Natural killer cell treated with Interleukin-12 subunit alpha and Interleukin-12 subunit beta and Interleukin-15 and Interleukin-18, amount 100 ng/mL, for 72 hours (primary cell): ENCODE measurements at places on chromosomes 16 and 17.

DNA sequence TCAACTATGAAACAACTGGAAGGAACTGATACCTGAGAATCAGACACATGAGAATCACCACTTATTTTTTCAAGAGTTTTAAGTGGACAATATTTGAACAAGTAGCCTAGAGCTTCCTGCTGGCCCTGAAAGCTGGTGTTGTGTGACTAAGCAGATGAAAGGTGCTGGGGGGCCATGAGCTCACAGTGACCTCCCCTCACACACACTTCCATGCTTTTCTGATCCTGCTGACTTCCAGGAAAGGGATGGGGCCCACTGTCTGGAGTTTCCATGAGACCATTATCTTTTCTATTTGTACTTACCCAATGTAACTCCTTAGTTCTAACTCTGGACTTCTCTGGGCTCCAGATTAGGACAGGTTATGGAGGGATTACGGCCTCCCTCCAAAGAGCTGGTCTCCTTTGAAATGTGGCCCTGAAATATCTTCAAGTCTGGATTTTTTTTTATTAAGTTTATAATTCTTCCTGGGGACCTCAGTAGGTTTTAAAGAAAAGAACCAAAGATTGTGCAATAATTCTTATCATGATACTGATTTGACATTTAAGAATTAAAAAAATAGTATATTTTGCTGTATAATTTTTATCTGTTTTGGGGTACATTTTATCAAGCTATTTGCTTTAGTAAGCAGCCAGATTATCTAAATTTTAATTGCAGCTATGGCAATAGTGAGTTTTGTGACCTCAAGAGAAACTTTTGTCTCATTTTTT, 4.9 kb downstream of the CAPNS2 start:
- no peak for DNase-seq

GRCh38 chr17:44595216-44595775, 38.0 kb downstream of the FZD2 start:
- DNase-seq = no peak

- no peak for DNase-seq
These were observed 1.1 kb downstream of the KIF1C start for GRCh38 chr17:4998732-4999429.

DNA sequence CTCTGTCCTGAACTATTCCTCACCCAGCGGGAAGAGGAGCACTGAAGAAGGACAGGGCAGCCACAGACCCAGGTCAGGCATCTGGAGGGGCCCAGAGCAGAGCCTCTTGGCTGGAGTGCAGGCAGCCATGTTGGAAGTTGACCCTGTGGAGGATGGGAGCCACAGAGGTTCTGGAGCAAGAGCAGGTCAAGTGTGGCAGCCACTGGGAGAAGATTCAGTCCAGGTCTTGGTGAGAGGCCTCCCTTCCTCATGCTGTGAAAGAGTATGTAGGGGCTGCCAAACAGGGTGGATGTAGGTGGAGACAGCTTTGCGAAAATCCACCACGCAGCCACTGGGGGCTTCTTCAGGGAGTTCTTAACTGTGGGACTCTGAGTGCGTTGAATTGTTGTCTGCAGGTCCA, 590 bp upstream of the CD79B start:
- DNase-seq = no peak

- DNase-seq = no peak
These were observed 33.2 kb downstream of the SPACA3 start for GRCh38 chr17:33024688-33025486.

- DNase-seq = no peak
These were observed 160.0 kb downstream of the MAP2K6 start for GRCh38 chr17:69574257-69575197.

- DNase-seq = peak; percentile 77
These were observed 2.0 kb downstream of the CBX4 start for GRCh38 chr17:79836972-79837887.

GRCh38 chr16:81181013-81181720, 57.3 kb upstream of the BCO1 start:
- DNase-seq = no peak

GRCh38 chr17:8492121-8492520, 56.4 kb downstream of the NDEL1 start:
- no peak for DNase-seq

DNA sequence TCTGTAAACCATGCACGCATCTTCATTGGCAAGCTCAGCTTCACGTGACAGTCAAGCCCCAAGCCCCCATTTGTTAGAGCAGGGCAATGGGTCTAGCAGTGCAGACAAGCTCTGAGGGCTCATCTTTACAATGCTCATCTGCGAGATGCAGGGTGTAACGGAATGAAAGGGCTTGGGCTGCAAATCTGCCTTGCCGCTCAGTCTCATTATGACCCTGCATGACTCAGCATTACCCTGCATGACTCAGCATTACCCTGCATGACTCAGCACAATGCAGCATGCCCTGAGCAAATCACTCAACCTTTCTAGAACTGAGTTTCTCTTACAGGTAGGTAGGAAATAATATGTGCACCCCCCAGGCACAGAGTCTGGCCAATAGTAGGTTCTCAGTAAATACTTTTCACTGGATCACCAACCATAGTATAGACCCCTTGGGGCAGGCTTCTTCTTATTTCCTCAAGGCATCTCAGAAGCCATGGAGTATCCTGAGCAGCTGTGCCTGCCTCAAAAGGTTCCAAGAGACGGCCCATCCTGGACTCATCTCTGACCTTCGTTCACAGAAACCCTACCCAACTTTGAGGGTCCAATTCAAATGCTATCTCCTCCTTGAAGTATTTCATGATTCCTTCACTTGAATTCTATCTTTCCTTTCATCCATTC, 391.3 kb upstream of the CDH5 start:
- DNase-seq = no peak

DNA sequence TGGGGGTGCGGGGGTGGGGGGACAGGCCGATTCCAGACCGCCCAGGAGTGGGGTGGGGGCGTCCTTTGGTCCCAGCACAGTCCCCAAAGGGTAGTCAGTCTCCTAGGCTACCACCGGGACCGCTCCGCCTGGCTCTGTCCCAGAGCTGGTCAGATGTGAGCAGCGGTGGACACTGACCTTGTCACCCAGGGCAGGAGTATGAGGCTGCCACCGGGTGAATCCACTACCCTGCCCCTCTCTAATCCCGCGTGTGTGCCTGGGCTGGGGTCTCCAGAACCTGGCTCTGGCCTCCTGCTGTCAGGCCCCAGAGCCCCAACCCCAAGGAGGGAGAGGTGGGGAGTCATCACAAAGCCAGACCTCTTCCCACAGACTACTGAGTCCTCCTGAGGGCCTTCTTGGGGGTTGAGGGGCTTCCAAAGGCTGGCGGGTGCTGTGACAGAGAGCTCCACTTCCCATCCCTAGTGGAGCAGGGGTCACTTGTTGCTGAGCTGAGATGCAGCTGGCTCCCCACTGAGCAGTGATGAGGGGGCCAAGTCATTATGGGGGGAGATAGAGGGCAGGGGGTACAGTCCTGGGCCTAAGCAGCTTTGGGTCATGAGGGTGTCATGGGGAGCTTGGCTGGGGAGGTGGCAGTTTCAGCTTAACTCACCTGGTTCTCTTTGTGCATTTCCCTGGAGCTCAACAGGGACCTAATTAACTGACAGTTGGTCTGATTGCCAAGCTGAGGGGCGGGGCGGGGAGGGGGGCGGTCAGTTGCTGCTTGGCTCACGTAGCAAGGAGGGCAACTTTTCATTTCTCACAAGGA, 1.2 kb downstream of the PPP1R1B start:
- DNase-seq = no peak

DNA sequence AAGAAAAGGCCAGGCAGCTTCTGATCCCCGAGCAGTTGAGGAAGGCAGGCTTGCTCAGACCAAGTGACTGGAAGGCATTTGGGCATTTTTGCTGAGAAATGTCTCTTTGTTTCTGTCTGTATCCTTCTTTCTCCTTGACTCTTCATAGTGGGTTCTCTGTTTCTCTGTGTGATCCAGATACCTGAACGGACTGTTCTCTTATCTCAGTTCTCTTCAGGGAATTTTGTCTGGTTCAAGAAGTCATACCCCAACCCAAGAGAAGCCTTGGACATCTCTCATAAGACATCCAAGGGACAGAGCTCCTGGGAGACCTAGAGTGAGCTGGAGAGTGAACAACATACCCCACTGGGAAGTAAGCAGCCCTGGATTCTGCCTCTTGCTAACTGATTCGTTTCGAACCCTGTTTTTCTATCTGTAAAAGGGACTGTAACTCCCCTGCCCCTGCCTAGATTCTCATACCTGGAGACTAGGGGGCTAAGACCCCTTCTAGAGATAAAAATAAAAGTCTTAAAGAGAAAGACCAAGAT, 541 bp downstream of the CCL3 start:
- DNase-seq = no peak

GRCh38 chr17:55717898-55718735, 4.5 kb downstream of the TMEM100 start:
- DNase-seq = peak; percentile 63

DNA sequence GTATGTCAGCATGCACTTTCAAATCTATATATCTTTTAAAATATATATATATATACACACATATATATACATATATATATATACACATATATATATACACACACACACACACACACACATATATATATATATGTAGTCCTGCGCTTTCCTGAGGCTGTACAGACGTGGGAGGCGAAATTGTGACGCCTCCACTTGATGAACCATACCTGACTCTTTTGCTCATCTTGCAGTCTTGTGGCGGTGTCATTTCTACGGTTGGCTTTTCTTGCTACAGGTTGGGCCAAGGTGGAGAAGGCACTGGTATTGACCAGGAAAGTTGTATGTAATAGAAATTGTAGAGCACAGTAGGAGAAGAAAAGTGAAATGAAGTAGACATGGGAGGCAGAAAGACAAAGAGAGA, 88.2 kb downstream of the RBFOX1 start:
- DNase-seq = no peak

- DNase-seq = no peak
These were observed 528 bp downstream of the HAGHL start for GRCh38 chr16:727291-727977.

DNA sequence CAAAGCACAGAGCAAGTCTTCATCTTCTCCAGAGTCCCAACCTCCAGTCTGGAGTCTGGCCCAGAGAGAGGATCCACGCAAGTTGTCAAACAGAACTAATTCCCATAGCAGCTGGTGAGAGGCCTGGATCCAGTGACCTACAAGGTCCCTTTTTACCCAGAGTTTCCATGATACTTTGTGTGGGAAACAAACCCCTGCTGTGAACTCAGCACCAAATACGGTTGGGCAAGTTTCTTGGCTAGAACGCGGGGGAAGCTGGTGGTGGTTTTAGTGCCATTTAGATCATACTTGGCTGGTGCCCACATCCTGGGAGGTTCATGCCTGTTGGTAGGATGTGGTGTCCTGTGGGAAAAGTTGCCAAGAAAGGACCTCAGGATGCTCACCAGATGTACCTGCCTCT, 18.1 kb downstream of the TMC7 start:
- no peak for DNase-seq

DNA sequence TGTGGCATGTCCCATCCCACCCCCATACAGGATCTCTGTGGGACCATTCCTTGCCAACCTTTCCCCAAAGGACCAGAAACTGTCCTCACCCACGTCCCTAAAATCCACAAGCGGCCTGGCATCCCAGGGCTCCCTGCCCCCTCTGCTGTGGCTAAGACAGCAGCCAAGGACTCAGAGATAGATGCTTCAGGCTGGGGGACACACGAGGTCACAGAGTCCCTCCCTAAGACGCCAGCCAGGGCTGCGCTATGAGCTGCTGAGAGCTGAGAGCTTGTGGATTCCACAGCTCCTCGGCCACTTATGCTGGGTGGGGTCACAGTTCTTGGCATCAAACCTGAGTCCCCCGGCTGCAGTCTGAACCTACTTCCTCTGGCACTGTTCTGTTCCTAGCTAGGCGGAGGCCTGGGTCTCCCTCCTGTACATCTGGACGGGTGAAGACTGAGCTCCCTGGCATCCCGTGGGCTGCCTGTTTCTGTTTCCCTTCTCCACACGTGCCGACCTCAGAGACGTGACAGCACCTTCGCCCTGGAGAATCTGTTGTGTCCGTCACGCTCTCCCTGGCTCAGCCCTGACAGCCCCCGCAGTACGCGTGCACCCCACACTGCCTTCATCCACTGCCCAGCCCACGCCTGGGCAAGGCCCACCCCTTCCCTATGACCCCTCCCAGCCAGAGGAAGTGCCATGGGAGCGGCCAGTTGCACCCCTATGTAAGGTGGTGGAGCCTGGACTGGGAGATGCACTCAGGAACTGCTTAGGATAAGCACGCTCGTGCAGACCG, 61.2 kb downstream of the ENGASE start:
- DNase-seq = no peak

DNA sequence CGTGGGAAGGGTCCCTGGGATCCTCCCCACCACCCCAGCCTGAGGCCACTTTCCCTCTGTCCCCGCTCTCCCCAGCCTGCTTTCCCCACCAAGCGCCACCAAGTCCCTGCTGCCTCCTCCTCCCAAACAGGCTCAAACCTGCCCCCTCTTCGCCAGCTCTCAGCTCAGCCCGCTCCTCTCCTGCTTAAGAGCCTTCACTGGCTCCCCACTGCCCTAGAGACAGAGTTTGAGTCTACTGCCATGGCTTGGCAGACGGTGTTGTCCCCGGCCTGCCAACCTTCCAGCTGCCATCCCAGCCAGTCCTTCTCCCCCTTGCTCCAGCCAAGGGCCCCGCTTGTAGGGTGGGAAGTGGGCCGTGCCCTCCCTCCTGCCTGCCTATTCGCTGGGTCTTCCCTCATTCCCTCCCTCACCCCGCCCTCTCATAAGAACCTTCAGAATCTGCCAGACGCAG, 11.1 kb downstream of the IL4R start:
- no peak for DNase-seq

DNA sequence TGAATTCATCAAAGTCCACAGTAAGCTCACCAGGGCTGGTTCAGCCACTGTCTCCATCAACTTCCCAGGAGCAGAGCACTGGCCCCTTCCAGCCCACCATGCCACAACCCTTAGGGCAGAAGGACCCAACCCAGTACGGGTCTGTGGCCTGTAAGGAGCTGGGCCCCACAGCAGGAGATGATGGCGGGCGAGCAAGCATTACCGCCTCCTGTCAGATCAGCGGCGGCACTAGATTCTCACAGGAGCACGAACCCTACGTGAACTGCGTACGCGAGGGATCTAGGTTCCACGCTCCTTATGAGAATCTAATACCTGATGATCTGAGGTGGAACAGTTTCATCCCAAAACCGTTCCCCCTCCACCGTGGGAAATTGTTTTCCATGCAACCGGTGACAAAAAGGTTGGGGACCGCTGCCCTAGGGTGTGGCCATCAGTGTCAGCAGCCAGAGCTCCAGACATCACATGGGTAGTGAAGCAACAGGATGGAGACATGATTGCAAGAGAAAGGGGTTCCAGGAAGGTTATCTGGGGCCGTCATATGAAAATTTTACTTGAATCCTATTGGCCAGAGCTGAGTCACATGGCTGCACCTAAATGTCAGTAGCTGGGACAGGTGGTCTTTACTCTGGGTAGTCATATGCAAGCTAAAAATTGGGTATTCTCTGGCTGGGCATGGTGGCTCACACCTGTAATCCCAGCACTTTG, 12.4 kb upstream of the SLC25A19 start:
- no peak for DNase-seq
